ENCODE measurements at places on chromosomes 1 and 21.
A peak's percentile ranks its signal among the peaks of the same experiment; 100 is the strongest.

DNA sequence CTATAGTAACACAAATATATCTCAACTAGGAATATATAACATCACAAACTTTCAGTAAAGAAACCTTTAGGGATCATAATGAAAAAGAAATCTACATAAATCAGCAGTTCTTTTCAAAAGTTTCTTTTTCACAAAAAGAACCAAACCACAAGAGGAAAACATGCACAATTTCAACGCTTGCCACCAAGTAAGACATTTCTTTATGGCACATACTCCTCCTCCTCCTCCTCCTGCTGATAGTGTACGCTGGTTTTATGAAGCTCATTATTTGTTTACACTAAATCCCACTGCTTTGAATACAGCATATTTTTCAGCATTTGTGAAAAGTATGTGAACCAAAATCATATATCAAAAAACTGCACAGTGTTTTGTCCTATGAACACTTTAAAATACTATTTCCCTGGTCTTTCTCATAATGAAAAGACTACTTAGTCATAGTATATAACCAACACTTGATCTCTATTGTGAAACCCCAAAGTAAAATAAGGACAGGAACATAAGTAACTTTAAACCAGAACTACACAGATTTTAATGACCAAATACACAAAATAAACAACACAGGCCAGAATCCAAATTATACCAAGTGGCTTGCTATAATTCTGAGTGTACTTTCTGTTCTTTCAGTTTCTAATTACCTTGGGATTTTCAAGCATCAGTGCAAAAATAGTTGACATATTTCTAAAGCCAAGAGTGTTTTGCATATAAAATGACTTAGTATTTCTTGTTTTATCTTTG, 184.2 kb downstream of the EIF4G3 start:
- DNase-seq = no peak

DNA sequence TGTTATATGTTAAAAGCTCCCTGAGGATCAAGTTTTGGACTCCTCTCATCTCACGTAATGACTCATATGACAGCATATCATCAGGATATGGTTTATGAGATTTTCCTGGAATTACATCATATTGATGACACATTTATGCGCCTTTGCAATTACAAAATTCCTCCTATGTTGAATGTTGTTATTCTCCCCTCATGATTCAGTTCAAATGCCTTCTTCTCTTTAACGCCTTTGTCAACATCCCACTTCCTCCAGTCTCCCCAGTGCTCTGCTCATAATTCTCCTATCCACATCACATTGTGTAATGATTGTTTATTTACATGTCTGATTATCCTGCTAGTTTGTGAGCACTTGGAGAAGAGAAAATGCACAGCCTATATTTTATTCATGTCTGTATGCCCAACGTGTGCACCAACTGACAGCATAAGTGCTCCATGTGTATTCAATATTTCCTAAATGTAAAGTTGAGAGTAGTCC, 80.9 kb upstream of the BACH1 start:
- peak; percentile 31 for DNase-seq

DNA sequence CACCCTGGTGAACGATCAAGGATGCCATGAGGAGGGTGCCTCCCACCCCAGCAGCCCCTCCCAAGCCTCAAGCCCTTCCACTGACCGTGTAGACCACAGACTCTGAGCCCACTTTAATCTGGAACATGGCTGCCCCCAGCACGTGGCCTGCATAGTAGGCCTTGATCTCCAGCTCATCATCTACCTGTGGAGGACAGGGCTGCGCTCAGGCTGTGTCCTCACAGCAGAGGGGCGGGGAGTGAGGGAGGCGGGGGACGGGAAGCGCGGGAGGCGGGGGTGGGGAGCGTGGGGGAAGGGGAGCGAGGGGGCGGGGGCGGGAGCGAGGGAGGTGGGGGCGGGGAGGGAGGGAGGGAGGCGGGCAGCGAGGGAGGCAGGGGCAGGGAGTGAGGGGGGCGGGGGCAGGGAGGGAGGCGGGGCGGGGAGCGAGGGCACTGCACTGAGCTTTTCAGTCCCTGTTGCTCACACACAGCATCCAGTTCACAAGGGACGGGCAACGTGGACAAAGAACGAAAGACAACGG, 7.1 kb downstream of the PUSL1 start:
- no peak for DNase-seq

DNA sequence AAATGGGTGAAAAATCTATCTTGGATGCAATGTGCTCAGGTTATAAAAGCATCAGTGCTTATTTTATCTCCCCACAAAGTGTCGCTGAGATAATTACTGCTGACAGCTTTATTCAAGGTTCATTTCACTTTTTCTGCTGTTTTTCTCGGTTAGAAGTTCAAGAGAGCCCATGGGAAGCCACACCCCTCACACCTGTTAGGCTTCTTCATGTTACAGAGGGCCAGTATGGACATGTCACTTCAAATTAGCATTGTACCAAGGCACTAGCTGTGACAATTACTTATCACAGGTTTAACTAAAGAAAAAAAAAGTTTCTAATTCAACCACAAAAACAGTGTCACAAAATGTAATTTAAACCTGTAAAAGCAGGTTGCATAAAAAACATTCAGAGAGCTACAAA, 187.3 kb upstream of the DMRTA2 start:
- no peak for DNase-seq

DNA sequence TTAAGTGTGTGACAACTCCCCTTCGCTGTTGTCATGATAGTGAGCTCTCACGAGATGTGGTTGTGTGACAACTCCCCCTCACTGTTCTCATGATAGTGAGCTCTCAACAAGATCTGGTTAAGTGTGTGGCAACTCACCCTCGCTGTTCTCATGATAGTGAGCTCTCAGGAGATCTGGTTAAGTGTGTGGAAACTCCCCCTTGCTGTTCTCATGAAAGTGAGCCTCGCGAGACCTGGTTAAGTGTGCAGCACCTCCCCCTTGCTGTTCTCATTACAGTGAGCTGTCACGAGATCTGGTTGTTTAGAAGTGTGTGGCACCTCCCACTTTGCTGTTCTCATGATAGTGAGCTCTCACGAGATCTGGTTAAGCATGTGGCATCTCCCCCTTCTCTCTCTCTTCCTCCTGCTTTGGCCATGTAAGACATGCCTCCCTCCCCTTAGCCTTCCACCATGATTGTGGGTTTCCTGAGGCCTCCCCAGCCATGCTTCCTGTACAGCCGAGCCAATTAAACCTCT, 25.1 kb upstream of the LSS start:
- DNase-seq = no peak

DNA sequence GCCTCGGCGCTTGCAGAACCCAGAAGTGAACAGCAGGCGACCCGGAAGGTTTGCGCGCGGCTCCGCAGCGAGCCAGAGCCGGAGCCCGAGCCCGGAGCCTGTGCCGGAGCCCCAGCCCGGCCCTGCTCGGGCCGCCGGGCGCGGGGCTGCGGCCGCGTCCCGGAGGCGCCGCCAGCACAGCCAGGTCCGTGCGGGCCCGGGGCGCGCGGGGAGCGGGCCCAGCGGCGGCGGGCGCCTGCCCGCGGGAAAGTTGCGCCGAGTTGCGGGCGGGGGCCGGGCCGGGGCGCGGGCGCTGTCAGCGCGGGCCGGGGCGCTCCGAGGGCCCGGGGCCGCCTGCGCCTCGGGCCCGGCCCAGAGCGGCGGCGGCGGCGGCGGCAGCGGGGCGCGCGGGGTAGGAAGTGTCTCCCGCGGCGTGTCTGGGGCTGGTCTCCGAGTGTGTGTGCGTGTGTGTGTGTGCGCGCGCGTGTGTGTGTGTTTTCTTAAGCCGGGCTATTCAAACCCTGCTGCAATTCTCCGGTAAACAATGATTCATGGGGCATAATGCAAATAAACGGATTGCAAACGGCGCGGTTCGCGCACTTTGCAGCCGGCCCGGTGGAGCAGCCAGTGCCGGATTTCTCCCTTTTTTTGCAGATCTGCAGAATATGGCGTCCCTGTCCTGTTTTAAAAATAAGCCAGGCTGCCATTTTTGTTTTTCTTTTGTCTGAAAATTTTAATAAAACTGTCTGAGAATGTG, at the start of gene ZNF362:
Gene ZNF362, plus strand, starts transcription at position 22 of the 736 bp plus-strand sequence. CDS start 14,083 bp downstream, outside the sequence.
- peak; percentile 53 for DNase-seq

GRCh38 chr1:44672254-44672955, 1.9 kb downstream of the TMEM53 start:
- peak; percentile 52 for DNase-seq

DNA sequence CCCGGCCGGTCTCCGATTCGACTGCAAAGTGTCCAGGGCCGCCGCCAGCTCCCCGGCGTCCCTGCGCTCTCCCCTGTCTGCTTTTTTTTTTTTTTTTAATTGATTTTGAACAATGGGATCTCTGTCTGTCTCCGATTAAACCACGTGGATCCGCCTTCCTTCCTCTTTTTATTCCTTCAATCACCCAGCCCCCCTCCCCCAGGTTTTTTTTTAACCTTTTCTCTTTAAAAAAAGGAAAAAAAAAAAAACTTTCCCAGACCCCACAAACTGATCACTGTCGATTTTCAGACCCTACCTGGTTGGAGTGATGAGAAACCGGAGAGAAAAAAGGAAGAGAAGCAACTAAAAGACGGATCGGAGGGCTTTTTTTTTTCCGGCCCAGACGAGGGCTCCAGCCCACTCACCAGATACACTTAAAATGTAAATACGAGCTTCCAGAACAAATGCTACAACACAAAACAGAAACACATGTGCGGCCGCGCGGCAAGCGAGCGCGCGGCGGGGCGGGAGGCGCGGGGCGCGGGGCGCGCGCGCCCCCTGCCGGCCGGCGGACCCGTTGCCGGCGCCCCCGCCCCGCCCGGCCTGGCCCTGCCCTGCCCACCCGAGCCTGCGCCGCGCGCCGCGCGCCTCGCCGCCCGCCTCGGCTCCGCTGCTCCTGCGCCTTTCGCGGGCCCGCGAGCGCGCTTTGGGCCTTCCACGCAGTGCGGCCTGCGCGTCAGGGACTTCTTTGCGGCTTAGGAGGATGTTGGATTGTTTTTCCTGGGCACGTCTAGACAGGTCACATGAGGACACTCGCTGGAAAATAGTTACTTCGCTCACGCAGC, at the start of gene RCC2:
Gene RCC2, minus strand, starts transcription at position 428 of the 824 bp plus-strand sequence. CDS start 1,163 bp downstream, outside the sequence.
- peak; percentile 66 for DNase-seq

DNA sequence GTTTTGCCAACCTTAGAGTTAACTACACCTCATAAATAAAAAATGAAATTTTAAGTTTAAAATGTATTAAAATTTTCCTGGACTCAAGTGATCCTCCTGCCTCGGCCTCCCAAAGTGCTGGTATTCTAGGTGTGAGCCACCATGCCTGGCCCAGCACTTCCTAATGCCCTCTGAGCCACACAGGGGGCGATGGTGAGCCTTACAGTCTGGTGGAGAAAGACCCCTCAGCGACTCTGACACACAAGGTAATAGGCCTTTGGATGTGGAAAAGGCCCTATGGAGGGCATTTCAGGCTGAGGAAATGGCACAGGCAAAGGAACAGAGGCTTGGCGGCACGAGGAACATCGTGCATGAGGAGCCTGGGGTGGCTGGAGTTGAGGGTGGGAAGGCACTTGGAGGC, 6.7 kb downstream of the CITED4 start:
- DNase-seq = no peak

GRCh38 chr1:44408212-44408582, 3.1 kb downstream of the RNF220 start:
- no peak for DNase-seq

DNA sequence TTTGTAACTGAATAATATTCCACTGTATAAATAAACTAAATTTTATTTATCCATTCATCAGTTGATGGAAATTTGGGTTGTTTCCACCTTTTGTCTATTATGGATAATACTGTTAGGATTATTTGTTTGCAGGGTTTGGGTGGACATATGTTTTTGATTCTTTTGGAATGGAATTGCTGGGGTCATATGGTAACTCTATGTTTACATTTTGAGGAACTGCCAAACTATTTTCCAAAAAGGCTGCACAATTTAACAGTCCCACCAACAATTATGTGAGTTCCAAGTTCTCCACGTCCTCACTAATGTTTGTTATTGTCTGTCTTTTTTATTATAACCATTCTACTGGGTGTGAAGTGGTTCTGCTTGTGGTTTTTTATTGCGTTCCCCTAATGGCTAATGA, 4.3 kb upstream of the SERBP1 start:
- DNase-seq = no peak

- no peak for DNase-seq
Measured at GRCh38 chr1:20538760-20539551, 13.4 kb upstream of the FAM43B start.

DNA sequence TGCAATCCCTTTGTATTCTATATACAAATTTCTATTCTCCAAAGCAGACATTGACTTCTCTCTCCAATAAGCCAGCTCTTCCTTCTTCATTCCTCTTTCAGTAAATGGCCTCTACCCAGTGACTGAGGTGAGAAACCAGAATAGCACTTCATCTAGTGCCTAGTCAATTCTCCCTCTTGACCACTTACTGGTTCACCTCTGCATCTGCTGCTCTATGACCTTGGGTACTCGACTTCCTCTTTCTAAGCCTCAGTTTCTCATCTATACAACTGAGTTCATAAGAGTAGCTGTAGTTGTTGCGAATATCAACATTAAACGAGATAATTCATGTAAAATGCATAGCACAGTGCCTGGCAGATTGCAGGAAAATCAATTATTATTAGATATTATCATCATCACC, 12.4 kb downstream of the LYST start:
- DNase-seq = no peak

DNA sequence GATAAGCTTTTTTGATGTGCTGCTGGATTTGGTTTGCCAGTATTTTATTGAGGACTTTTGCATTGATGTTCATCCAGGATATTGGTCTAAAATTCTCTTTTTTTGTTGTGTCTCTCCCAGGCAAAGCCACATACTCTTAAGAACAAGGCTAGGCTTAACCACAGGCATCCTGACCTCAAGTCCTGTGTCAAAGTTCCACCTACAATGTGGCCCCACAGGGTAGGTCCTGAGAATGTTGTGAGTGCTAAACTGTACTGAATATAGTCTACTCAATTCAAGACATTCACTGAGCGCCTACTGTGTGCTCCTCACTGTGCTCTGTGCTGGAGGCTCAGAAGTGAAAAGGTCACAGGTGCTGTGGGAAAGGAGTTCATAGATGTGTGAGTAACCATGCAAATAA, 20.6 kb downstream of the DDAH1 start:
- DNase-seq = no peak

DNA sequence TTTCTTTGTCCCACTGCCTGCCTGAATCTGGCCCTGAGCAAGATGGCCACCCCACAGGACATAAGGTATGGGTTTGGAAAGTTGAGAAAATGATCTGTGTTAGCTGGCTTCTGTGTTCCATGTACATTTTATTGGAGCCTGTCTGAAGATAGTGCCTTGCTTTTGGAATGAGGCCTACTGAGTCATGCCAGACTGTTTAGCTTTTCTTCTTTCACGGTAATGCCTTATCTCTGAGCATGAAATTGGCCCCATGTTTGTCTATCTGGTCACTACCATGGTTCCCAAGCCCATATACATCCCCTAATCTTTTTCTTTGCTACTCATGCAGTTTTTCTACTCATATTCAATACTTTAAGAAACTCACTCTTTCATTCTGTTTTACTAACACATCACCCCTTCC, 85.1 kb upstream of the LMO4 start:
- no peak for DNase-seq

GRCh38 chr1:164647211-164647610, 88.2 kb downstream of the PBX1 start:
- DNase-seq = no peak

GRCh38 chr1:13682444-13682843, 17.5 kb upstream of the PRDM2 start:
- no peak for DNase-seq

GRCh38 chr1:43274125-43274803, 4.5 kb downstream of the TMEM125 start:
- no peak for DNase-seq
